ENCODE measurements at places on chromosomes 13 and 19.

GRCh38 chr19:7170983-7171382 lies 101.5 kb downstream of the ZNF557 start:
- DNase-seq, result no peak

DNA sequence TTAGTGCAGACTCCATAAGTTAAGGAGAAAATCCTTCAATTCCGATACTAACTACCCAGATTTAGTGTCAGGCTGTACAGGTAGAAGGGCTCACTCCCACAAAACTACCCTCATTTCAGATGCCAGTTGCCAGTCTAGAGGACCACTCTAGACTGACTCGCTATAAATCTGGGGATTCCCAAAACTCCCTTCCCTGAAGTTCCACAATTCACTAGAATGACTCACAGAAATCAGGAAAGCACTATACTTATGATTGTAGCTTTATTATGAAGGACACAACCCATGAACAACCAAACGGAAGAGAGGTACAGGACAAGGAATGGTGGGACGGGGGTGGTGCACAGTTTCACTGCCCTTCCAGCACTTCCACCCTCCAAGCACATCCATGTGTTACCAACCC lies 321.2 kb downstream of the DIAPH3 start:
- DNase-seq, result no peak

- no peak for DNase-seq
Measured at GRCh38 chr19:409516-410242, 732 bp upstream of the C2CD4C start.

DNA sequence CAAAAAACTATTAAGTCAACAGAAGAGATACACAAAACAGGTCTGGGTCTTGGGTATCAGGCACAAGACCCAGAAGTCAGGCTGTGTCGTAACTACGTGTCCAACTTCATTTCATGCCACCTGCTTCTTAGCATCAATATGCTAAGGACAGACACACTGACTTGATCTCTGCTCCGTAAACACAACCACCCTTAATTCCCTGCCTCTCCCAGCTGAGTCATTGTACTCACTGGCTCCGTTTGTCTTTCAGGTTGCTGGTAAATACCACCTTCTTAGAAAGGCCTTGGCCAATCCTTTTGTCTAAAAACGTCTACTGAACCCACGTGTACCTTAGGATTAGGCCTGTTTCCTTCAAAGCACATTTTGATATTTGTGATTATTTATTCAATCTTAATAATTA lies 726.2 kb downstream of the PCDH9 start:
- no peak for DNase-seq

DNA sequence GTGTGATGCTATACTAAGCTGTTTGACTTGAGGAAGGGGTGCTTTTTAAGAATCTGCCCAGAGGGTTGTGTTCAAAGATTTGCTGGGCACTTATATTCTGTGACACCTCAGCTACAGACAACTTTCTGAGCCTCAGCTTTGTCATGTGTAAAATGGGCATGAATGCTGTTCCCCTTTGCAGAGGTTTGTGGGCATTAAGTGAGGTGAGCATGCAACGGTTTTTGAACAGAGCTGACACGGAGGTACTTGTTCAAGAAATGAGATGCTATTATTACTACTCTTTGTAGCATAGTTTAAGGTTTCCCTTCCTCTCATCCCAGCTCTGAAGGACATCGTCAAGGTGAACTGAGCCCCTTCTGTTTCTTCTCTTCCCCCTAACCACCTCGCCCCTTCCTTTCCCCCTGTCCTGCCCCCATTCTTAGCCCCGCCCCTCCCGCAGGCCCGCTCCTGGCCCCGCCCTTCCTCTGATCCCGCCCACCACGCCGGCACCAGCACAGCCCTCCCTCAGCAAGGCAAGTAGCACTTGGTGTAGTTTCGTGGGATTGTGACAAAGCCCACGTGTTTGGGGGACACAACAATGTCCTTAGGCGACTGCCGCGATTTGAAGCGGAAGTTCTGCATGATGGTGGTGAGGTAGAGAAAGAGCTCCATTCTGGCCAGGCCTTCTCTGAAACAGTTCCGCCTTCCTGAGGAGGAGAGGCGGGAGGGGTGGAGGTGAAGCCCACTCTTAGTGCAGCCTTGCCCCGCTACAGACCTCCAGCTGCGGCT lies 26.1 kb upstream of the CYP2A7 start:
- DNase-seq, result no peak

- DNase-seq, result no peak
Measured at GRCh38 chr13:31330236-31330635, 130.5 kb downstream of the B3GLCT start.

GRCh38 chr13:79966493-79966895 lies 374.4 kb downstream of the SPRY2 start:
- no peak for DNase-seq

- DNase-seq, result no peak
Measured at GRCh38 chr13:101455863-101456262, 3.4 kb downstream of the ITGBL1 start.

DNA sequence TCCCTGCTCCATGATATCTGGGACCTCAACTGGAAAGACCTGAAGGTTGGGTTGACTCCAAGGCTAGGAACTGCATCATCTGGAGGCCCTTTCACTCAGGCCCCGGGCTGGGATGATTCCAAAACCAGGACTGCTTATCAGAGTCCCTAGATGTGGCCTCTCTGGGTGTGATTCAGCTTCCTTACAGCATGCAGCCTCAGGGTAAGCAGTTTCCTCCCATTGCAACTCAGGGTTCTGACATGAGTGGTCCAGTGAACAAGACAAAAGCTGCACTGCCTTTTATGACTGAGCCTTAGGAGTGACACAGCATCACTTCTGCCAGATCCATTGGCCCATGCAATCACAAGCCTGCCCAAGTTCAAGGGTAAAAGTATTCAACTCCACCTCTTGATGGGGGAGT lies 502.8 kb downstream of the COG6 start:
- no peak for DNase-seq

DNA sequence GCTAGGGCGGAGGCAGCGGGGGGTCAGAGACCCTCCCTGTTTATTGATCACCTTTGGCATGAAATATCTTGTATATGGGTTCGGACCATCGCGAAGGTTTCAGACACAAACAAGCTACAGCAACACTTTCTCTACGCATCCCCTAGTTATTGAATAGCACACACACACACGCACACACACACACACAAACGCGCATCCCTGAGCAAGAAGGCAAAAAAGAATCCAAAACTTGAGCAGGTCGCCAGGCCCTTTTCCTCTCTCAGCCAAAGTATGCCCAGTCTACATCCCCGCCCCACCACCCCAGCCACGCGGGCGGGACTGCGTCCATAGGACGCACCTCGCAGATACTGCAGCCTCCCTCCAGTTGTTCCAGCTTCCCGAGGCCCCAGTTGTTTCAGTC lies 16.0 kb downstream of the POU4F1 start:
- no peak for DNase-seq

DNA sequence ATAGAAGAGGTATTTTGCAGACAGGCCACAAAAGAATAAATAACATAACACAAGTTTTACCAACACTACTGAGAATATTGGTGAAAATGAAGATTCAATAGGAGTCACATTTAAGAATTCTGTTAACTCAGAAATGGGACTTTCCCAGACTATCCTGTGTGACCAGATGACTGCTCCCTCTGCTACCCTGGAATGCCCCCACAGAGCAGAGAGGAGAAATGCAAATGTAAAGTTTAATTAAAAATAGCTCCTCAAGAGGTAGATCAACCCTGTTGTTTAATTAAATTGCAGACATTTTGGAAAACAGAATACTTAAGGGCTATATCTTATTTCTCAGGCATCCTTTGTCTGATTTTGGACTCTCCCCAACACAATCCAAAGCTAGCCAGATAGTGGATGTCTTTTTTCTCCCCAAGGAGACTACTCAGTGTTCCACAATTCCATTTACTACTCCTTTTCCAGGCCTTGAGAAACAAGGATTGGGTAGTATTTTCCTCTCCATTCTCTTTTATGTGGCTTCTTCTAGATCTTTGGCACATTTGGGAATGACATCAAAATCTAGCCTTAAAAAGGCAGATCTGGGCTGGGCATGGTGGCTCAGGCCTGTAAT lies 104.7 kb upstream of the TSC22D1 start:
- no peak for DNase-seq

GRCh38 chr19:3617463-3617862 lies 9.1 kb downstream of the CACTIN start:
- no peak for DNase-seq

- no peak for DNase-seq
Measured at GRCh38 chr13:58619396-58620113, 988.0 kb downstream of the PCDH17 start.

DNA sequence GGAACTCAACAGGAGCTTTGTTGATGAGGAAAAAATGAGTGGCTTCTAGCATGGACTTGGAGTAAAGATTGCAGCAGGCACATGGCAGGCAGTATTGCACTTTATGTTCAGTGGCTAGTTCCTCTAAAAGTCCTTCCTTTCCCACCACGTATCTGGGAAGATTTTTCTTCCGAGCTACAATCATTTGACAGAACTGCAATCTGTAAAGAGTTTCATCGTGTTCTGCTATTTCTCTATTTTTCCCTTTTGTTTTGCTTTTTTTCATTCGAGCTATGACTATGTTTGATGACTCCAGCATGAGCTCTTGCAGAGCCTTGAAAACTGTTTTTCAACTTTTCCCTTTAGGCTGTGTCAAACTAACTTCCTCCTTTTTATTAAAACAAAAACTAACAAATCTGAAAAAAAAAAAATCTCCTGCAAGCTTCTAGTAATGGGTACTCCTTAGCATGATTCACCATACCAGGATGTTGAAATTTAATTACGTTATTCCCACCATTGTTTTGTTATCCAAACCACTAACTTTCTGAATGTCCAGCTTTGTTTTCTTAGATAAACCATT lies 12.3 kb downstream of the CLDN10 start:
- DNase-seq, result no peak

DNA sequence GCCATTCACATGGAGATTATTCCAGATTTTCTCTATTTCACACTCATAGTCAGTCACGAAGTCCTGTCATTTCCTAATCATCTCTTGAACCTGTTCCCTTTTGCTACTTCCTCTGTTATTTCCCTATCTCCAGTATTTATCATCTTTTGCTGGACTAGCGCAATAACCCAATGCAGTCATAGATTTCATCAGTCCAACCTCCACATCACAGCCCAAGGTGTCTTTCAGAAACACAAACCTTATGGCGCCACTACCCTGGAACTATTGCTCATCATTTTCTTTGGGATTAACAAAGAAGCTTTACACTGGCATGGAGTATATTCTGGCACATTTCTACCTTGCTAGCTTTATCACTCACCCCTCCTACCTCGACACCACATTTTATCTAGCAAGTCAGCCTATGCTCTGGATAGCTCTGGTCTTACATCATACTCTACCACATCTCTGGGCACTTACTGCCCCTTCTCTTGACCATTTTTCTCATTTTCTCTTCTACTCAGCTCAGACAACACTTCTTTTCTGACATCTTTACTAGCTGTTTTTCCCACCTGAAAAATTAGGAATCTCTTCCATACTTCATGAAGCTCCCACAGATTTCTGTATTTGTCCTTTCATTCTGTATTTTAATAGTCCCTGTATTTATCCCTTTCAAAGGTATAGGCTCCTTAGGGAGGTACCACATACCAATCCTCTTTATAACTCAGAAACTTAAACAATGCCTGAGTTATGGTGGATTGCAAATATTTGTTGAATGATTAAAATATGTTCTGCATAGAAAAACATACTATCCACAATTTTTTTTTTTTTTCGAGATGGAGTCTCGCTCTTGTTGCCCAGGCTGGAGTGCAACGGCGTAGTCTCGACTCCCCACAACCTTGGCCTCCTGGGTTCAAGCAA lies 534.7 kb downstream of the KLF12 start:
- DNase-seq, result no peak

GRCh38 chr19:21586311-21587116 lies 81.1 kb downstream of the ZNF429 start:
- no peak for DNase-seq

DNA sequence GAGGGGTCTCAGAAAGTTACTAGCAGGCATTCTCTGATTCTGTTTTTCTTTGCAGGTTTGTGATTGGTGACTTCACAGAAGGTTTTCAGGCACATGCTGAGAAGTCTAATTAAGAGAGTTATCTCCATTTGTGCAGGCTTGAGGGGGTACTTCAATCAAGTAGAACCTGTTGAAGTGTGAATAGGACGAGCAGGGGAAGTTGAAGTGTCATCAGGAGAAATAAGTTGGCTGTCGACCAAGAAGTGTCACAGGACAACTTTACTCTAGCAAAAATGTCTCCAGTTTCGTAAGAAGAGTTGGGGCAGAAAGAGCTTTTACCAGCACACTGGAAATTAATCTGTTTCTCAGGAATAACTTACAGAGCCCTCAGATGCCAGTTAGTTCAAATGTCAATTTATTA lies 576.5 kb upstream of the SLITRK5 start:
- no peak for DNase-seq

GRCh38 chr19:8046569-8047165 lies 5.9 kb upstream of the CCL25 start:
- no peak for DNase-seq

- no peak for DNase-seq
Measured at GRCh38 chr19:54100561-54100960, at the start of gene OSCAR. Gene OSCAR (minus strand): TSS chr19:54100803. CDS start chr19:54100792, 11 bp downstream.

DNA sequence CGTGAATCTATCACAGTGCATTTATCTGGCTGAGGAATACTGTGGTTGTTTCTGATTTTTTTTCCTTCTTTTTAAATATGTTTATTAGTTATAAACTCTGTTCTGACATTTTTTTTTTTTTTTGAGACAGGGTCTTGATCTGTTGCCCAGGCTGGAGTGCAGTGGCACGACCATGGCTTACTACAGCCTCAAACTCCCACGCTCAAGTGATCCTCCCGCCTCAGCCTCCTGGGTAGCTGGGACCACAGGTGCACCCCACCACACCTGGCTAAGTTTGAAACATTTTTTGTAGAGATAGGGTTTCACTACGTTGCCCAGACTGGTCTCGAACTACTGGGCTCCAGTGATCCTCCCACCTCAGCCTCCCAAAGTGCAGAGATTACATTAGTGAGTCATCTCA lies 6.6 kb upstream of the NUMBL start:
- no peak for DNase-seq

DNA sequence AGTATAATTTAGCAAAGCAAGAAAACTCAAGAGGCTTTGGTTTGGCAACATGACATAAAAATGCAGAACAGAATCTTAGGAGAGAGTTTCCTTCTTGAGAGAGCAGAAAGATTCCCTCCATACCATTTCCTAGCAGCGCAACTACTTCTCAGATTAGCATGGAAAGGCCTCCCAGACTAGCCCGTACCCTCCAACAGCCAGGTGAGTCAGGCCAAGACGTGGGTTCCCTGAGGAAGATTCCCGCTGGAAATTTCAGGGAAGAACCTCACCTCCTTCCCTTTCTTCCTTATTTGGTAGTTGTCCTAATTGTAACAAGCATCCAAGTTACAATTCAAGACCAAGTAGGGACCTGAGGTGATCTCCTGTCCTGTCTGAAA lies 12.3 kb downstream of the COL4A2 start:
- no peak for DNase-seq

- DNase-seq, result peak; percentile 23
Measured at GRCh38 chr19:28242317-28242927, 970.5 kb downstream of the UQCRFS1 start.
